ENCODE measurements at places on chromosomes 16 and 17.
A peak's percentile ranks its signal among the peaks of the same experiment; 100 is the strongest.

DNA sequence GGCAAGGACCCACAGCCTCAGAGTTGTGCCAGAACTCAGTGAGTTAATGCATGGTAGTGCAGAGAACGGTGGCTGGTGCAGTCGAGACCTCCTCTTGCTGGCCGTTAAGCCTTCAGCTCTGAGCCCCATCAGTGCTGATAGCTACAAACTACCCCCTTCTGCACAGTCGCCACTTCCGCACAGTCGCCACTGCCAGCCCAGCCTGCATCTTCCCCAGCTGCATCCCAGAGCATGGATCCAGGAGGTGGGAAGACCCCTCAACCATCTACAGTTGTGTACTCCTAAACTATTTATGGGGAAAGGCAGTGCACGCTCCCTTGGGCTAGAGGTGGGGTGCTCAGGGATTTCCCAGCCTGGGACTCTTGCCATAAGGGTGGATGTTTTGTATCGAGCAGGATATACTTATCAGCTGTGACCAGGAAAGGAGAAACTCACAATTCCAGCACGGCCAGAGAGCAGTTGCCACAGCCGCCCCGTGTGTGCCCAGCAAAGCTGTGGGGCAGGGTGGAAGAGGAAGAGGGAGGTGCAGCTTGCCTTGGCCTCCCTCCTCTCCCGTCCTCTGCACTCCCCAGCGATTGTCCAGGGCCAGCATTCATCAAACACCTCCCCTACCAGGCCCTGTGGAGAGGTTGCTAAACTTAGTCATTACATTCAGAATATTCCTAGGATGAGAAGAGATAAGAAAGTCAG, 49.5 kb upstream of the CMIP start:
- H3K4me1 ChIP-seq, result no peaks in the 10 kb centered on the region
- H3K27me3 ChIP-seq, result no peaks in the 10 kb centered on the region
- H3K4me3 ChIP-seq, result no peak overlapping the region
- no peak overlapping the region for H3K27ac ChIP-seq
- no peak for DNase-seq
- no peaks in the 10 kb centered on the region for H3K36me3 ChIP-seq

- H3K4me1 ChIP-seq, result no peaks in the 10 kb centered on the region
- H3K27ac ChIP-seq, result no peak overlapping the region
- H3K4me3 ChIP-seq, result no peak overlapping the region
- H3K36me3 ChIP-seq, result no peaks in the 10 kb centered on the region
Observed at GRCh38 chr16:61148930-61149329, 887.3 kb downstream of the CDH8 start.

GRCh38 chr17:5705081-5705875, 121.0 kb upstream of the NLRP1 start:
- H3K4me1 ChIP-seq, result no peaks in the 10 kb centered on the region
- no peak overlapping the region for H3K27ac ChIP-seq
- no peak overlapping the region for H3K4me3 ChIP-seq
- H3K36me3 ChIP-seq, result no peaks in the 10 kb centered on the region
- no peaks in the 10 kb centered on the region for H3K27me3 ChIP-seq

GRCh38 chr17:79874329-79874981, 35.2 kb upstream of the CBX4 start:
- no peak overlapping the region for H3K27ac ChIP-seq
- no peak overlapping the region for H3K4me3 ChIP-seq
- DNase-seq, result no peak
- H3K4me1 ChIP-seq, result no peaks in the 10 kb centered on the region

DNA sequence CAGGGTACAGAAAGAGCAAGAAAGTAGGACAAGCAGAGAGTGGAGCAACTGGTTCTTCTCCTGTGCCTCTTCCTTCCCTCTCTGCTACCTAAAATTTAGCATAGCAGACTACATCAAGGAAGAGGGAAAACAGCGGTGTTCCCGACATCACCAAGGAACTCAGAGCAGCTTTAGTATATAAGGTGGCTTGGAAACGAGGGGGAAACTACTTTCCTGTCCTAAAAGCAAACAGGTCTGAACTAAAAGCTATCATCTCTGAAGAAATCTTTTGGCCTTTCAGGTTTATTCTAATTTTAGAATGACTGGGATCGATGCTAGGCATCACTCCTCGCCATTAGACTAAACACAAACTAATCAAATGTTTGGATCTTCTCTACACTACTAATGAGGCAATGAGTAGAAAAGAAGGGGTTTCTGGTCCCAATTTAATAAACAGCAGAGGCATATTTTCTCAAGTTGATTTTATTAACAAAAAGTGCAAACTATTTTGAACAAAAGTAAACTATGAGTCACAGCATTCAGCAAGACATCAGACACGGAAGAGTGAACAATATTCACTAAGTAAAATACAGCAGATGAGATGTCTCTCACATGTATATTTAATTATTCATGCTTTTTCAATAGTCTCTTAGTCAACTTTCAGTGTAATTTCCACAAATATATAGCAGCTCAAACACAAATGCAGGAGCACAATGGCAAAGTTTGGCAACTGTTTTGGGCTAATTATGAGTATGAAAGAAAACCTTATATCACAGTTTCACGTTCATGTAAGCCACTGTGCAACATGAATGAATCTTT, 108.7 kb downstream of the TRIM37 start:
- no peak overlapping the region for H3K27ac ChIP-seq
- no peaks in the 10 kb centered on the region for H3K27me3 ChIP-seq
- H3K4me1 ChIP-seq, result peaks cover 3% of the 10 kb centered on the region
- no peak for DNase-seq
- H3K4me3 ChIP-seq, result no peak overlapping the region
- H3K36me3 ChIP-seq, result no peaks in the 10 kb centered on the region

DNA sequence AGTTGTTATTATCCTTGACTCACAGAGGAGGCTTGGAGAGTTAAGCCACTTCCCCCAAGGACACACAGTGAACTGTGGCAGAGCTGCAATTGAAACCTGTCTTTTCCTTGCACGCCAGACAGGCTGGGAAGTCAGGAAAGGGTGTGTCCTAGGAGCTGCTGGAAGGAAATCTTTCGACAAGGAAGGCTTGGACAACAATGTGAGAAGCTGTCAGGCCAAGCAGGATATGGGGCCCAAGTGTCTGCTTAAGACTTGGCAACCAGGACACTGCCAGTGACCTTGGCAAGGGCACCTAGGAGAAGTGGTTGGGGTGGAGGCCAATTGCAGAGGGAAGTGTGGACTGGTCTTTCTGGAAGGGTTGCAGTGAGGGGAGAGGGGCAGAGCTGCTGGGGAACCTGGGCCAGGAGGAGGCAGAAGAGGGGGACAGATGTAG, 2.1 kb upstream of the CAMKK1 start:
- H3K36me3 ChIP-seq, result no peaks in the 10 kb centered on the region
- DNase-seq, result peak; percentile 87
- H3K4me1 ChIP-seq, result peaks cover 49% of the 10 kb centered on the region
- H3K27ac ChIP-seq, result peak overlapping the region; percentile 93
- H3K27me3 ChIP-seq, result no peaks in the 10 kb centered on the region
- H3K4me3 ChIP-seq, result no peak overlapping the region

DNA sequence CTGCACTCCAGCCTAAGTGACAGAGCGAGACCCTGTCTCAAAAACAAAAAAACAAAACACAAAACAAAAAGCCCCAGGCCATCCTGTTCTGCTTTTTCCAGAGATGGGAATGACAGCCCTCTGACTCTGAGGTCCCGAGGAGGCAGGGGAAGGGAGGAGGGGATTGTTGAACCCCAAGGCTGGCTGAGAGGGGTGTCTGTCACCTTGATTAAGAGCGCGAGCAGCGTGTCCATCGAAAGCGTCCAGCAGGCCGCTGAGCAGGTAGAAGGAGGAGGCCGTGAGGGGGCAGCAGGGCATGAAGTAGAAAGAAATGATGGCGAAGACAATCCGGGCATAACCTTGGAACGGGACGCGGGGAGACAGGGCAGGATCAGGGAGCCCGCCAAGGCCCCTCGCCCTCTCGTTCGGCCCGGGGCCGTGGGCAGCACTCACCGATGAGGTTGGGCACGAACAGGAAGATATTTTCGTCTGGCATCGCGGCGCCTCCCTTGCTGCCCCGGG, 593 bp downstream of the CDIPT start:
- H3K4me1 ChIP-seq, result peaks cover 13% of the 10 kb centered on the region
- H3K27ac ChIP-seq, result peak overlapping the region; percentile 97
- H3K36me3 ChIP-seq, result peaks cover 27% of the 10 kb centered on the region
- H3K4me3 ChIP-seq, result peak overlapping the region; percentile 92
- H3K27me3 ChIP-seq, result no peaks in the 10 kb centered on the region
- peak; percentile 54 for DNase-seq

GRCh38 chr17:5097101-5097834, 14.4 kb downstream of the ZNF232 start:
- H3K27me3 ChIP-seq, result no peaks in the 10 kb centered on the region
- H3K36me3 ChIP-seq, result peaks cover 1% of the 10 kb centered on the region
- peak overlapping the region; percentile 12 for H3K4me3 ChIP-seq
- H3K27ac ChIP-seq, result no peak overlapping the region

DNA sequence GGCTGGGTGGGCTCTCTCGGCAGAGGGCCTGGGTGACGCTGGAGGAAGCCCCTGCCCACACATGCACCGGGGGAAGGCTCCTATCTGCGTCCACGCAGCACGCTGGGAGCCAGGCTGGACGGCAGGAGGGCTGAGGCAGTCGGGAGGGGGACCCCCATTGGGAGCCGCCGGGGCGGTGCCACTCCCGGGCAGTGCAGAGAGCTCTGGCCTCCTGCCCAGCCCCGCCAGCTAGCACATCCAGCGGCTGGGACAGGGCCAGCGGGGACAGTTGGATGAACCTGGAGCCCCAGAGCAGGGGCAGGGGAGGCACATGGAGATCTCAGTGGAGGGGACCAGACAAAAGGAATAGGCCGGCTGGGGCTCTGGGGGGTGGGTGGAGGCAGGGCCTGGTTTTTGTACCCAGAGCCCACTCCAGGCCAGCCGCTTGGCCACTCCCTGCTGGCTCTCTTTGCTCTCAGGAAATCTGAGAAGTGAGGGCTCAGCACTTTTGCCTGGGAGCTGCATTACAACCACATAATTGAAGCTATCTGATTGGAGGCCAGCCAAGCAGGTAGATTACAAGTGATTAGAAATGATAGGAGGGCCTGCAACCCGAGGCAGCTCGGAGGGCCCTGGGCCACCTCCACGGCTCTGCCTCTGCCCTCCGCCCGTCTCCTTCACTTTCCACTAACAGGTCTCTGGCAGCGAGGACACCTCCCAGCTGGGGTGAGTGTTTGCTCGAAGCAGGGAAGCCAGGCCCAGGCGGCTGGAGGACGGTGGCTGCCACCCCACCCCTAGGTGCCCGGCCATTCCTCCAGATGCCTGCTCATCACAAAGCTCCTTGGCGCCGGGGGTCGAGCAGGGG, 40.1 kb downstream of the ENGASE start:
- peak overlapping the region; percentile 76 for H3K27ac ChIP-seq
- H3K36me3 ChIP-seq, result no peaks in the 10 kb centered on the region
- no peaks in the 10 kb centered on the region for H3K27me3 ChIP-seq
- H3K4me1 ChIP-seq, result peaks cover 20% of the 10 kb centered on the region
- DNase-seq, result peak; percentile 90
- no peak overlapping the region for H3K4me3 ChIP-seq

DNA sequence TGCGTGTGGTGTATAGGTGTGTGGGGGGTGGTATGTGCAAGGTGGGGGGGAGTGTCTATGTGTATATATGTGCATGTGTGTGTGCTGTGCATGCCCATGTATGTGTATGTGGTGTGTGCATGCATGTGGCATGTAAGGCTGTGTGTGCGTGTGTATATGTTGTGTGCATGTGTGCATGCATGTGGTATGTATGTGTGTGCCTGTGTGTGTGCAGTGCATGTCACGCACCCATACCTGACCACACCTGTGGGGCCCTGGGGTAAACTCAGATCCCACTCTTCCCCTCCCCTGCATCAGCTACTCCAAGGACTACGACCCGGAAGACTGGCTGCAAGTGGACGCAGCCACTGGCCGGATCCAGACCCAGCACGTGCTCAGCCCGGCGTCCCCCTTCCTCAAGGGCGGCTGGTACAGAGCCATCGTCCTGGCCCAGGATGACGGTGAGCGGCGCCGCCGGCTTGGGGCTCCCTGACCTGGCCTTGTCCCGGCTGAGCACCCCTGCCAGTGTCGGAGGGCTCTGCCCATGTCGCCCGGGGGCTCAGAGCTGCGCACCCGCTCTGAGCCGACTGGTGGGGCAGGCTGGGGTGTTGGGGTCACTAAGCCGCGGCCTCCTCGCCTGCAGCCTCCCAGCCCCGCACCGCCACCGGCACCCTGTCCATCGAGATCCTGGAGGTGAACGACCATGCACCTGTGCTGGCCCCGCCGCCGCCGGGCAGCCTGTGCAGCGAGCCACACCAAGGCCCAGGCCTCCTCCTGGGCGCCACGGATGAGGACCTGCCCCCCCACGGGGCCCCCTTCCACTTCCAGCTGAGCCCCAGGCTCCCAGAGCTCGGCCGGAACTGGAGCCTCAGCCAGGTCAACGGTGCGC, 9.1 kb downstream of the SLC22A31 start:
- H3K27me3 ChIP-seq, result no peaks in the 10 kb centered on the region
- H3K4me3 ChIP-seq, result no peak overlapping the region
- no peak overlapping the region for H3K27ac ChIP-seq
- peaks cover 8% of the 10 kb centered on the region for H3K4me1 ChIP-seq

DNA sequence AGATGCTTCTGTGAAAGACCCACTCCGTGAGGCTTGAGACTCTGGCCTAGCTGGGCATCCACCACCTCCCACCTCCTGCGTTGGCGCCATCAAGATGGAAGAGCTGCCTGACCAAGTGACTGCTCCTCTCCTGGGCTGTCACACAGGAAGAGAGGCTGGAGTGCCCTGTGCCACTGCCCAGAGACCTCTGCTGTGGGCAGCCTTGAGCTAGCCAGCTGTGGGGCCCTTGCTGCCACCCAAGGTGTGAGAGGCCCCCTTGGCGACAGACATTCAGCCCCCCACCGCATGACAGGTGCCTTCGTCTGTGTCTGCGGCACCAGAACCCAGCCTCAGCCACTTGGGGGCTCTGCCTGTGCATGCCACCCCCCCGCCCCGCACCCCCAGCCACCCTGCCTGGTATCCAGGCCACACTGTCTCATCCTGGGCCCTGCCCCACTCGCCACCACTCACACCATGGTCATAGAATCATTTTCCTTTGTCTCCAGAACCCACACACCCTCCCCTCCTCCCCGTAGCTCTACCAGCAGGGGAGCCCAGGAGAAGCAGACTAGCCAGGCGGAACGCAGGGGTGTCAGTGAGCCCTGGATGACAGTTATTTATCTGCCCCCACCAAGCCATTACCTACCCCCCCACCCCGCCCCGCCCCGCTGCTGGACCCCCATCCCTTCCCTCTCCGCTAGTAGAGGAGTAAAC, 120.9 kb upstream of the LHX1 start:
- H3K4me3 ChIP-seq, result no peak overlapping the region
- H3K36me3 ChIP-seq, result no peaks in the 10 kb centered on the region
- H3K27ac ChIP-seq, result no peak overlapping the region
- H3K27me3 ChIP-seq, result no peaks in the 10 kb centered on the region

DNA sequence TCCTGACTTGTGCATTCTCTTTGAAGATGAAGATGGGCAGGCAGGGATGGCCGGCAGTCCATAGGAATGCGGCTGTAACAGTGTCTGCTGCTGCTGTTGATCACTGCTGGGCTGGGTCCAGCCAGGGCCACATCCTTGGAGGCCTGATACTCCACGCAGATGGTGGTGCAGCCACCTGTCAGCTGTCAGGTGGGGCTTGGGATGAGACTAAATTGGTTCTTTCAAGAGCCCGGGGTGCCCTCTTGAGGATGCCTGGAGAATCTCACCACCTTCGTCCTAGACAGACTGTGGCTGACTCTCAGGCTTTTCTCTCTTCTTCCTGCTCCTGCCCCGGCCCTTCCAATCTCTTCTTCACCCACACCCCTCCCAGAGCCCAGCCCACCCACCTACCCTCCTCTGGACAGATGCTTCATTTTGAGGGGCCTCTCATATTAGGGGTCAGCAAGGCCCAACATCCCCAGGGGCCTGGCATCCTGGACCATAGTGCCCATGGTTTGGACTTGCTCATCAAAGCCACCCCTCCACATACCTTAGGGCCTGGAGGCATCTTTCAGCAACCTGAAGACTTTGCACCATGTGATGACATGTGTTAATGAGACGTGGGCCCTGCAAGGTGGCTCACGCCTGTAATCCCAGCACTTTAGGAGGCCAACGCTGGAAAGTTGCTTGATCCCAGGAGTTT, 19.1 kb downstream of the OSBPL7 start:
- H3K27me3 ChIP-seq, result no peaks in the 10 kb centered on the region
- no peaks in the 10 kb centered on the region for H3K36me3 ChIP-seq
- DNase-seq, result peak; percentile 53
- no peak overlapping the region for H3K4me3 ChIP-seq

Data from thyroid gland (tissue), 4 donors.